ENCODE measurements at places on chromosomes 1 and 21. TPM values are rescaled to one million over a fixed set of nuclear protein-coding genes. Genes with fewer than 3 reads are reported as not detected.

- DNase-seq, result no peak
Observed at GRCh38 chr1:188715566-188715965, 1762.1 kb downstream of the BRINP3 start.

DNA sequence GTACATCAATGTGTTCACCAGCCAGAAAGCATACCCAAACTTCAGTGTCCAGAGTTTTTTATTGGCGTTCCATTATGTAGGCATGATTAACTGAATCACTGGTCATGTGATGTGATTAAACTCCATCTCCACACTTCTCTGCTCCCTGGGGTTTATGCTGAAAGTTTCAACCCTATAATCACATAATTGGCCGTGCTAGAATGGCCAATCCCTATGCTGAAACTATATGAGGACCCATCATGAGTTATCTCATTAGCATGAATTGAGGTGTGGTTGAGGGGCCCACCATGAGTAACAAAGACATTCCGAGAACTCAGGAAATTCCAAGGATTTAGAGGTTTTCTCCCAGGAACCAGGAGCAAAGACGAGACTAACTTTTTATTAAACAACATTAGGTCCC lies 31.8 kb upstream of the FBXO28 start:
- peak; percentile 44 for DNase-seq

GRCh38 chr1:38092256-38092655 lies 45.7 kb upstream of the POU3F1 start:
- no peak for DNase-seq

GRCh38 chr1:99738858-99739465 lies 27.5 kb downstream of the FRRS1 start:
- DNase-seq, result no peak

DNA sequence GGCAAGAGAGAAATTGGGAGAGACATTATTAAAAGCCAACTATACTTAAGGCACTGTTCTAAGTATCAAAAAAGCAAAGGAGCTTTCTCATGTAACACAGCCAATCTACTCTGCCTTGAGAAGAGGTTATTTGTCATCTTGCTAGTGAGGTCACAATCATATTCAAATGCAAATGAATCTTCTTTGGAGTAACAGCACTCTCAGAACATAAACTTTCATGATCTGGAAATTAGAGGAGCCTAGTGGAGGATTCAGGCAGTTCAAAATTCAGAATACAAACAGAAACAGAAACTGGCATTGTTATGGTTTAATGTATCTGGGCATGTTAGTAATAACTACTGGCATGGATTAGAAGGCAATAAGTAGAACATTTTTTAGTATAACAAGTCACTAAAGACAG lies 57.4 kb downstream of the ARID4B start:
- peak; percentile 73 for DNase-seq

FAM151A gene
- not detected for total RNA-seq

AP4B1 gene
- total RNA-seq, result 18.9 TPM

All from M059J (cell line).